ENCODE measurements at places on chromosomes 4 and X.

GRCh38 chrX:28391528-28391927 is 195.7 kb upstream of the IL1RAPL1 start:
- H3K27me3 ChIP-seq, result no peaks in the 10 kb centered on the region
- H3K27ac ChIP-seq, result no peak overlapping the region
- no peaks in the 10 kb centered on the region for H3K4me1 ChIP-seq
- no peak overlapping the region for H3K4me3 ChIP-seq
- H3K36me3 ChIP-seq, result no peaks in the 10 kb centered on the region

GRCh38 chrX:118751950-118752783 is 24.8 kb downstream of the IL13RA1 start:
- DNase-seq, result no peak
- no peak overlapping the region for H3K4me3 ChIP-seq
- no peaks in the 10 kb centered on the region for H3K4me1 ChIP-seq
- H3K36me3 ChIP-seq, result no peaks in the 10 kb centered on the region
- H3K27me3 ChIP-seq, result peaks cover 23% of the 10 kb centered on the region

DNA sequence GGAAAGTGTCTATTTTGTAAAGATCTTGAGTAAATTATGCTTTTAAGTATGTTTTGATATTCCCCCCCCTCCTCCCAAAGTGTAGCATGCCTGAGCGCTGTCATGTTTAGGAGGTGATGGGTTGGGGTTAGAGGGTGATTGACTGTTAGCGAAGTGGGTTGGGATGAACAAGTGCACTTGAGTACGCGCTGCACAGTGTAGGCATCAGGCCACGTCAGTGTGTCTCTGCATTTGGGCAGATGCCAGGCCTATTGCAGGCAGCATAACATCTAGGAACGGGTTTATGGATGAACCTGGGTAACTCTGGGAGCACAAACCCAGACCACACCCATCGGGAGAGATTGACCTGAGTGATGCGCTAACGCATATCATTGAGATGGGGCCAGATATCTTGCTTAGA is 111.2 kb downstream of the TBL1X start:
- H3K27ac ChIP-seq, result no peak overlapping the region
- H3K36me3 ChIP-seq, result peaks cover 2% of the 10 kb centered on the region
- H3K4me1 ChIP-seq, result peaks cover 32% of the 10 kb centered on the region
- no peak for DNase-seq

- no peaks in the 10 kb centered on the region for H3K4me1 ChIP-seq
- no peak overlapping the region for H3K4me3 ChIP-seq
- H3K36me3 ChIP-seq, result no peaks in the 10 kb centered on the region
- no peak for DNase-seq
- H3K27ac ChIP-seq, result no peak overlapping the region
These were observed 58.4 kb upstream of the SLIT2 start for GRCh38 chr4:20193141-20193936.

GRCh38 chrX:96824166-96824565 is 59.5 kb upstream of the RPA4 start:
- no peaks in the 10 kb centered on the region for H3K27me3 ChIP-seq
- DNase-seq, result no peak
- H3K4me1 ChIP-seq, result no peaks in the 10 kb centered on the region

DNA sequence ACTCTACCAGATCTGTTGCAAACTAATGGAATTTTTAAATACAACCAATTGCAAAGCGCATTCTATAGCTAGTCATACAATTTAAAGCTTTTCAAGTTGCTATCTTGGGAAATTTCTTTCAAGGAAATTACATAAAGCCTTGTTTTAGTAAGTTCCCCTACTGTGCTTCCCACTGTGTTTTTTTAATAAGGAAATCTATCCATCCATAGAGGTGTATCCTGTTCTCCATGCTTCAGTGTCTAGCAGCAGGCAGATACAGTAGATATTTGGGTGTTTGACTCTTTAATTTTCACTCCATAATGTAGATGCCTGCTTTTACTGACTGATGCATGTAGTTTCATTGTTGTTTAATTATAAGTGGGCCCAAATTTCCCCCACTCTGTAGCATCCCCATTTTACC is 171.6 kb upstream of the POU3F4 start:
- H3K4me1 ChIP-seq, result no peaks in the 10 kb centered on the region
- H3K27ac ChIP-seq, result no peak overlapping the region
- H3K27me3 ChIP-seq, result no peaks in the 10 kb centered on the region
- no peak overlapping the region for H3K4me3 ChIP-seq

- no peaks in the 10 kb centered on the region for H3K27me3 ChIP-seq
- H3K36me3 ChIP-seq, result no peaks in the 10 kb centered on the region
- no peaks in the 10 kb centered on the region for H3K4me1 ChIP-seq
These were observed 192.8 kb downstream of the SLC7A11 start for GRCh38 chr4:138049355-138049754.

GRCh38 chr4:87985887-87986200 is 10.3 kb downstream of the SPP1 start:
- no peaks in the 10 kb centered on the region for H3K4me1 ChIP-seq
- H3K27me3 ChIP-seq, result peaks cover 92% of the 10 kb centered on the region
- H3K36me3 ChIP-seq, result peaks cover 1% of the 10 kb centered on the region
- no peak overlapping the region for H3K4me3 ChIP-seq

DNA sequence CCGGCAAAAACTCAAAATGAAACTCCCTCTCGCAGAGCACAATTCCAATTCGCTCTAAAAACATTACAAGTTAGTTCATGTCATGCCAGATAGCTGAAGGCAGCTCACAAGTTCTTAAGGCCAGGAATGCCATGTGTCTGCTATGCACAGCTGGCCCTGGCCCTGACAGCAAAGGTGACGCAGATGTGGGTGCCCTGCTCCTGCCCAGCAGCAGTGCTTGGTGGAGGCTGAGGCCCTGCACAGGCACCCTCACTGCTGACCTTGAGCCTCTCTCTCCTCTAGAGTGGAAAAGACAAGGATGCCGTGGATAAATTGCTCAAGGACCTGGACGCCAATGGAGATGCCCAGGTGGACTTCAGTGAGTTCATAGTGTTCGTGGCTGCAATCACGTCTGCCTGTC is 2.9 kb downstream of the S100P start:
- peaks cover 13% of the 10 kb centered on the region for H3K36me3 ChIP-seq
- peak overlapping the region; percentile 67 for H3K4me3 ChIP-seq
- H3K27me3 ChIP-seq, result no peaks in the 10 kb centered on the region
- DNase-seq, result no peak
- peaks cover 63% of the 10 kb centered on the region for H3K4me1 ChIP-seq
